ENCODE measurements at places on chromosomes 6 and 20.

DNA sequence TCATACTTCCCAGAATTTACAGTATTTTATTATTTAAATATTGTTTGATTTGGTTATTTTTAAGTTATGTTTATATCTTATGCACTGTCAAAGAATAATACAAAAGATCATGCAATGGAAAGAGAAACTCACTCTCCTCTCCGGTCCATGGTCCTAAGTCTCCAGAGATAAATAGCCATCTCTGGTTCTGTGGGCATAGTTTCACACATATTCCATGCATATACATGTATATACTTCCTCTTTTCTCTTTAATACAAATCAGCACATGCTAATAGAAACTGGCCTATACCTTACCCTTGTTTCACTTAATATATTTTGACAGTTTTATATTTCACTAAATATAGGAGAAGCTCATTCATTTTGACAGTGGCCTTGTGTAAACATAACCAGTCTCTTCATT lies 901.7 kb upstream of the CITED2 start:
- no peak for DNase-seq

DNA sequence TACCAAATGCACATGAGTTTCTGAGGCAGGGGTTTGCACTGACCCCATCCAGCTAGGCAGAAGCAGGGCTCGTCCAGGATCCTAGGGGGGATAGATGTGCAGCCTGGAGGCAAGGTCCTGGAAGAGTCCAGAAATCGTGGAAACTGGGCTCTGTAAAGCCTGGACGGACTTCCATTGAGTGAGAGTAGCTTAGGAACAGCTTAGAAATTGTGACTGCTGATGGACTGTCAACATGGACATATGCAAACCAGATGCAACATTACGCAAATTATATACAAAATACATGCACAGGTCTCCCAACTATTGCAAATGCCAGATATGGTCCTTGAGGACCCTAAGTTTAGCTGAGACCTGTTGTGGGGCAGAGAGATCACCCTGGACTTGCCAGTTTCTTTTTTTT lies 4.8 kb upstream of the EMILIN3 start:
- DNase-seq: no peak

- no peak for DNase-seq
These were observed 50.1 kb upstream of the SLC32A1 start for GRCh38 chr20:38674092-38674764.

- DNase-seq: no peak
These were observed 88.6 kb downstream of the MRPL14 start for GRCh38 chr6:44038543-44039065.

GRCh38 chr6:139640448-139640847 lies 266.0 kb upstream of the CITED2 start:
- no peak for DNase-seq

GRCh38 chr6:124203101-124203811 lies 399.6 kb downstream of the NKAIN2 start:
- no peak for DNase-seq

- no peak for DNase-seq
These were observed 5.8 kb downstream of the HMGA1 start for GRCh38 chr6:34242252-34243130.

GRCh38 chr6:84785671-84786070 lies 21.3 kb upstream of the TBX18 start:
- no peak for DNase-seq

- DNase-seq: no peak
These were observed 104.8 kb upstream of the KCNG1 start for GRCh38 chr20:51127713-51128112.

GRCh38 chr6:78020586-78020985 lies 367.7 kb downstream of the MEI4 start:
- no peak for DNase-seq

DNA sequence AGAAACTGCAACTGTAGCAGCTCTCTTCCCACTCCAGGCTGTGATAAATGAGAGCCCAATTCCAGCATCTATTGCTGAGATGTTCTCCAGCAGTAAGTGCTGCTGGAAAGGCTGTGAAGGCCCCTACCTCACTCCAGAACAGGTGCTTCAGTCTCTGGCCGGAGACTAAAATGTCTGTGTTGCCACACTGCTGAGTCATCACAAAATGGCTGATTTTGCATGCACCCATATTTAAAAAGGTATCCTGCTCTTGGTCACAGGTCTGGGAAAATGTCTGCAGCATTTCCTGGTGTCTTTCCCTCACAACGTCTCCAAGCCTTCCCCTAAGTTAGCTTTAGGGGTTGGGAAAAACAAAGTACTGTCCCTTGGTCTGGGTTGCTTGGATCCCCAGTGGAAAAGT lies 95.1 kb downstream of the TPBG start:
- DNase-seq: no peak

DNA sequence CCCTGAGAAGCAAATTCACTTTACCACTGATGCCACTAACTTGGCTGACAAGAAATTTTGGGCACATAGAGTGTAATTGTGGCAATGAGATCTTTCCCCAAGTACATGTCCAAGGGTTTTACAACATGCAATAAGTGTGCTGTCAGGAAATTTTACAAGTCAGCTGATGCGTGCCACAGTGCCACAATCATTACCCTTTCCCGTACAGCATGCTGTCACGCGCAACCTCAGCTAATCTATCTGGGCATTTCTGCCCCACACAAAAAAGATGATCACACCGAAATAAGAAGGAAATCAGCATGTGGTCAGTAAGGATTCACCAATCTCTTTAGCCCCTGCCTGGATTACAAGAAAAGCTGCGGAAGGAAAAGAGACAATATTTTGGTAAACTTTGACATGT lies 163.6 kb upstream of the PREP start:
- DNase-seq: no peak

DNA sequence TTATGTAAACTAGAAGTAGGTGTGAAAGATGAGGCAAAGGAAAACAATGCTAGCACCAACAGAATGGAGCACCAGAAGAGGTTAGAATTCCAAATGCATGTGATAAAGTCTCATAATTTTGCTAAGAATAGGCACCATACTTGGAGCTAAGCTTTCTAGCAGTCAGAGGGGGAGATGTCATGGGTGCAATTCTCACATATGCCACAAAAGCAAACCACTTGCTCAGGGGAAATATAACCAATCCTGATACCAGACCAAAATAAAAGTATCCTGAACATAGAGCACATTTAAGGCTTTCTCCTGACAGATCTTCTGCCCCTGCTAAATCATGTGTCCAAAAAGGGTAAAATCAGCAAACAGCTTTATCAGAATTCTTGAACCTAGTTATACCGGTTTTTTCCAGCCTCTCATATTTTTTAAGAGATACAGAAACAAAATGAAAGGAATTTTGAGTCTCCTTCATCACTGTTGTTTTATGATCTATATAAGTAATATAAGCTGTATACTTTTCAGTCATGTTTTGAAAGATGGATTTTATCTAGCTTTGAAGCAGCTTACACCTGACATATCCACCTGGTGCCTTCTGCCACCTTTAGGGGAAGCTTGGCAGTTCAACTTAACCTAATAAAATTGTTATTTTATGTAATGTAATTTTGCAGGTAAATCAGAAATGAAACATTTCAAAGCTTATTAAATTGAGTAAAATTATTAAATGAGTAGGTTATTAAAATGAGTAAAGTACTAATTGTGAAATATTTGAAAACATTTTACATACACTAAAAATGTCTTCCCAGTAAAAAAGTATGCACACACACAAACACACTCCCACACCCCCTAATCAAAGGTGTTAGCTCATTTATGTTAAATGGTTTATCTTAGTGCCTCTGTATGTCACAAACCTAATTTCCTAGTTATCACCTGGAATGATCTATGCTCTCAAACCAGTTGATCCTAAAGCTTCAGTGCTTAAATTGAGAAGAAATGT lies 2.8 kb downstream of the SPO11 start:
- DNase-seq: no peak

- DNase-seq: no peak
These were observed 378.5 kb upstream of the TSHZ2 start for GRCh38 chr20:52593654-52594053.

DNA sequence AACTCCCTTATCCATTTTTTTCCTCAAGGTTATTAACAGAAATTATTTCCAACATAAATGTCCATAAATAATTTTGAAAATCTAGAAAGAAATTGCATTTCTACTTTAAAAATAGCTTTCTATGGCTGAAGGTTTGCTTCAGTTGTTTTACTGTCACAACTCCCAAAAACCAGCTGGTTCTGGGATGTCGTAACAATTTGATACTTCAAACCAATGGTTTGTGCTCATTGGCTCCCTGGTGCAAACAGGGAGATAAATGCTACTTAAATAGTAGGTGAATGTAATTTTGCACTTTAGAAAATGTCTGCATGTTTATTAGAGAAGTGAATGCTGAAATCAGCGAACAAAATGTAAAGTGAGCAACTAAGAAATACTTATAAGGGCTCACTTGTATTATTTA lies 31.1 kb downstream of the LAMA2 start:
- no peak for DNase-seq

GRCh38 chr20:43840382-43841070 lies 74.1 kb upstream of the TOX2 start:
- DNase-seq: no peak

GRCh38 chr6:89999154-89999553 lies 104.9 kb downstream of the GJA10 start:
- peak; percentile 83 for DNase-seq

DNA sequence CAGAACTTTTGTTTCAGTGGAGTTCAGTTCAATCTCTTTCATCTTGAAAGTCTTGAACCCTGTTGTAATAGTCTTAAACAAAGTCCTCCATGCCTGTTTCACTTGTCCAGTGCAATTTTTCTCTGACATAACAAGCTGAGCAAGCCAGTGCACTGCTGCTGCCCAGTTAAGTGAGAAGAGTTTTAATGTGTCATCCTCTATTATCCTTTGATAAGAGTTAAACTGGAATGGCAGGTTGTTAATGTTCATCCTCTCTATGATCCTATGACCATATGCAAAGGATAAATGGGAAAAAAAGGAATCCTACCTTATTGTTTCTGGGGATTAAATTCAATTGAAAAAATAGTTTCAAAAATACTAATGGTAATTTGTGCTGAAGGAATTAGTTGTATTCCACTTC lies 197.5 kb downstream of the FRK start:
- DNase-seq: no peak

DNA sequence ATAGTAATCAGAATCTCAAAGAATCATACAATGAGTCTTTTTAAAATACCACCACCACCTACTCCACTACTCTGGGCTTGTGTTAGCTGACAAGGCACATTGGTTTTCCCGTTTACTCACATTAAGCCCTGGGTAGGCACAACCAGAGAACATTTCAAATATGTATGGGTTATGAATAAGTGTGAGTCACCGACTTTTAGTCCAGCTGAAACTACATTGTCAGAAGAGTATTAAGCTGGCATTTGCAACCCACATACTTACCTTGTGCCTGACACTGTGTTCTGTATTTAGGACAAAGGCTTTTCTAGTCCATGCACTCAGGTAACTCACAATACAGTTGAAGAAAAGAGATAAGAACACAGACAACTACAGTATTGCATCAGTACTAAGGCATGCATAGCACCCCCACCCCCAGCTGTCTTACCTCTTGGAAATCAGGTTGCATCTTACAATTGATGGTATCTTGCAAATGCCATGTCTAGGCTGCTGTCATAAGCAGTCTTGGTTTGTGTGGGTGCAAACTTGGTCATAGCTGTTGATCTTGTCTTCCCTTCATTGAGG lies 40.3 kb upstream of the AHI1 start:
- DNase-seq: no peak

GRCh38 chr20:24528583-24529368 lies 59.3 kb downstream of the SYNDIG1 start:
- no peak for DNase-seq

DNA sequence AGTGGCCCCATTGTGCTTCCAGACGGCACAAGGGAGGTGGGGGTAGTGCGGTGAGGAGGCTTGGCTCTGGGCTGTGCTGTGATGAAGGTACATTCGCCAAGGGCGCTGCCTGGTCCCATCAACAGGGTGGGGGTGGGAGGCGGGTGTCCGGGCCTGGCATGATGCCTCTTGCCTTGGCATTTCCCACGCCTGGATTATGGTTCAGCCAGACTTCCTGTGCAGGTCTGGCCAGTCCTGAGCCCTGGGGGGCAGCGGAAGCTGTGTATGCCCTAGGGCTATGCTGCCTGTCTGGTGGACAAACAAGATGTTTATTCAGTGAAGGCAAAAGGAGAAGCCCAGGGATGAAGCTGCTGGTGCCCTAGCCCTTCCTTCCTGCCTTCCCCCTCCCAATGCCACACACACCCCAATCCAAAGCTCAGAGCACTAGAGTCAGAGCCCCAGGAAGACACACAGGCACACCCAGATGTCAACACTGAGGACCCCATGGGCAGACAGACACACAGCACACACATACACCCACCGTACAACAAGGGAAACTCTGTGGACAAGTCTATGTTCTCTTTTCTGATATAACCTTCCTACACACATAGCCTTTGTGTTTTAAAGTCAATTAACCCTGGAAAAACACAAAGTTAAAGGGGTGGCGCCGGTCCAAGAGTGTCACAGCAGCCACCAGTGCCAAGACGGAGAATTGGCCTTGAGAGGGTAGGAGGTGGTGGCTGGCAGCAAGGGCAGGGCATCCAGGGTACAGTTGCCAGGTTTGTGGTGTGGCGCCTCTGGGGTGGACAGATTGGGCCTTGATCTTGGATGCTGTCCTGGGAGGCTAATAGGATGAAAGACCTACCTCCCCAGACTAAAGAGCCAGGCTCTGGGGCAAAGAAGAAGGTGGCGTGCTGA lies 54.7 kb upstream of the SAYSD1 start:
- no peak for DNase-seq

Data from NCI-H2081 treated with DMSO at 0.1 percent for 48 hours (cell line).